ENCODE measurements at places on chromosomes 12 and 14. TPM values are rescaled to one million over a fixed set of nuclear protein-coding genes. Genes with fewer than 3 reads are reported as not detected.

DNA sequence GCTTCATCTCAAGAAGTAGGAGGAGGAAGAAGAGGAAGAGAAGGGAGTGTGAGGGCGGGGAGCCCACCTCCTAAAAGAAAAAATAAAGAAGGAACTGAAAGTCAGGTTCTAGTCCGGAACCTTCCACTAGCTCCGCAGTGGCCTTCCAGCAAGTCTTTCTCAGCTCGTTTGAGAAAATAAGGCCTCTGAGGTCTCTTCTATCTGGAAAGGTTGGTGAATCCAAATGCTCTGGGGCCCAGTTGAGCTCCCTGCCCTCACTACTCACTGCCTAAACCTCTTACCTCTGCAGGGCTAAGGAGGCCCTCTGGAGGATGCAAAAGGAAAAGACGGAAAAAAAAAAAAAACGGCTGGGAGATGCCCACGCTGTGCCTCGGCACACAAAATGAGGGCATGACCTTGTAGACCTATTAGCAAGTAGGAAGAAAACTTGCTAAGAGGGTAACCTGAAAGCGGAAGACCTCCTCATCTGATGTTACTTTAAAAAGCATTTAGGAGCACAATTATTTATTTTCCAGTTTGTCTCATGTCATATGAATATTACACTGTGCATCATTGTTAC, 35.9 kb downstream of the FBLN5 start:
- peak; percentile 66 for DNase-seq

DNA sequence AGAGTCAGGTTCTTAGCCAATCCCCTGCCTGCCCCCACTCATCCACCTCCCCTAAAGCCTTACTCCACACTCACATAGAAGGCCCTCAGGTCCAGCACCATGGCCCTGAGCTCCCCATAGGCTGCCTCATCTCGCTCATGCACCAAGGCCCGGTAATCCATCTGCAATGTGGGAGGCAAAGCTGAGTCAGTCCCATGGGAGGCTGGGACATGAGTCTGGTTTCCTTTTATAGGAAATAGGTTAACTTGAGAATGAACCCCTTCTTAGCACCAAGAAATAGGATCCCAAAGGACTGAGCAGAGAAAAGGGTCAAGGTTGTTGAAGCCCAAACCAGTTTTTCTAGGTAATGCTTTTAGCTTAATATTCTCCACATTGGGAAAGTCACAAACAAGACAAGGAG, 2.1 kb upstream of the EMC9 start:
- peak; percentile 62 for DNase-seq

DNA sequence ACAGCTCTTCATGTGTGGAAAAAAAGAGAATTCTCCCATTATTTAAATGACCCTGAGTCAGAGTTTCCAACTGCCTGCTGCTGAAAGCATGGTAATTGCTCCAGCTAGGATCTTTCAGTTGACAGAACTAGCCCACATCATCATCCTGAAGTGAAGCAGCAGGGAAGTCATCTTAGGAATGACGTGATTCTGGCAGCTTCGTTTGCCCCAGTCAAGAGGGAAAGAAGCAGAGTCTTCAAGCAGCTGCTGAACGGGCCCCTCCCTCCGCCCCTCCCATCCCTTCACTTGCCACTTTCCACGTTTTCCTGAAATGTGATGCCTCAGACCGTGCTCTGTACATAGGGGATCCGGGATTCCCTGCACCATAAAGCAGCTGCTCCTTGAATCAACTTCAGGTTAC, 455.0 kb upstream of the TMEM132C start:
- DNase-seq = peak; percentile 81

- DNase-seq = no peak
These were observed 88.1 kb downstream of the ITPR2 start for GRCh38 chr12:26744697-26745440.

GRCh38 chr14:95078867-95079266, 78.5 kb downstream of the DICER1 start:
- DNase-seq = no peak

DNA sequence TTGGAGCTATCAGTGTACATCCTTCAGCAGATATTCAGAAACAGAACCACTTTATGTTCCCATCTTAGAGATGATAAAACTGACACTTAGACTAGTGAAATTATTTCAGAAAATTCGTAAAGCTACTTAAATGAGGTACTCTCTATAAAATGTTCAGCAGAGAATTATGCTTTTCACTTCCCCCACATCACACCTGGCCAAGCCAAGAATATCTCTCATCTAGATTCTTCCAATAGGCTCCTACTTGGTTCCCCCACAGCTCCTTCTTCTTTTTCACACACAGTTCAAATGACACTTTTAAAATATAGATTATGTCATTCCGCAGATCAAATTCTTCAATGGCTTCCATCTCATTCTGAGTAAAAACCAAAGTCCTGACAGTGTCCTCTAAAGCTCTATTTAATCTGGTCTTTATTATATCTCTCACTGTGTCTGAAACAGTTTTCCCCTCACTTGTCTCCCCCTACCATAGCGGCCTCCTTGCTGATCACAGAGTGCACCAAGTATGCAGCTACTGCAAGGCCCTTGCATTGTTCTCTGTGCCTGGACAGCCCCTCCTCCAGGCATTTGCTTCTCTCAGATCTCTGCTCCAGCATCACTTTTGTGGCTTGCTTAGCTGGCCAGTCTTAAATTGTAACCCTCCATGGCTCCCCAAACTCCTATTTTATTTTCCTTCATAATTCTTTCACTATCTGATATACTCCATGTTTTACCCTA, 736.8 kb upstream of the USP15 start:
- no peak for DNase-seq

DNA sequence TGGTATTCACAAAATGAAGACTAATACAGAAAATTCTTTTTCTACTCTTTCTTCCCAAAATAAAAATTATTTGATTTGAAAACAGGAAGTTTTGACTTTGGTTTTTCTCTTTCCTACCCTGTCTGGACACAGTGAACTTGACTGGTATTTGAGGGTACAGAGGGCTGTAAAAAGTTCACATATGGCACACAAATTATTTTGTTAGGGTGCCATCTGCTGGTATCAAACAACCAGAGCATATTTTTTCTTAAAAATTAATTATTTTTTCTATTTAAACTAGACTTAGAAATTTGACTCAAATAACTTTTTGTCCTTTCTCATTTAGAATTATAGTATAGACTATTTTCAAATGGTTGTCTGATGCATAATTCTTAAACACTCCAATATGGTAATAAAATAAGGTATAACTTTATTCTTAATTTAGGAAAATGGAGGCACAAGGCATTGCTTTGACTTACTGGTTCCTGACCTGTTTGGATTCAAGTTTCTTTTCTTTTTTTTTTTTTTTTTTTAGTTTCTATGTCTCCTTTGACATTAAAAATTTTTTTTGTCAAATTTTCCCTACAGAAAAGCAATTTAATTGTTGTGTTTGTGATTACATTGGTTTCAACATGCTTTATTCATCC, 390.6 kb downstream of the PRKD1 start:
- peak; percentile 10 for DNase-seq

DNA sequence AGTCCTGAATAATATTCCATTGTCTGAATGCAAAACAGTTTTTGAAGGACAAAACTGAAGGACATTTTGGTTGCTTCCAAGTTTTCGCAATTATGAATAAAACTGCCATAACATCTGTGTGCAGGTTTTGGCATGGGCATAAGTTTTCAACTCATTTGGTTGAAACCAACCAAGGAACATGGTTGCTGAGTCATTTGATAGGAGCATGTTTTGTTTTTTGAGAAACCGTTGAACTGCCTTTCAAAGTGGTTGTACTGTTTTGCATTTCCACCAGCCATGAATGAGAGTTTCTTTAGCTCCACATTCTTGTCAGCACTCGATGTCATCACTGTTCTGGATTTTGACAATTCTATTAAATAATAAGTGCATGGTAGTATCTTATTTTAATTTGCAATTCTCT, 23.0 kb upstream of the GSG1 start:
- DNase-seq = no peak

DNA sequence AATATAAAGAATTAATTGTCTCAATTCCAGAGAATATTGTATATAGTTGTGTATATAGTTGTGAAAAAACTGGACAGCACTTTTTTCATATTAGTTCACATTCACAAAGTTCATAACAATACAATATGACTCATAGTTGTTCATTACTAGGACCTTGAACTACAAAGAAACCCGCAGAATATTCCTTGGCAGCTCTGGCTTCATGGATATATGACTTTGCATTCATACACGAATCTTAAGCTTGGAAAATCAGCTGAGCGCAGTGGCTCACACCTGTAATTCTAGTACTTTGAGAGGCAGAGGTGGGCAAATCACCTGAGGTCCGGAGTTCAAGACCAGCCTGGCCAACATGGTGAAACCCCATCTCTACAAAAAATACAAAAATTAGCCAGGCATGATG, 38.1 kb upstream of the PCED1B start:
- no peak for DNase-seq

DNA sequence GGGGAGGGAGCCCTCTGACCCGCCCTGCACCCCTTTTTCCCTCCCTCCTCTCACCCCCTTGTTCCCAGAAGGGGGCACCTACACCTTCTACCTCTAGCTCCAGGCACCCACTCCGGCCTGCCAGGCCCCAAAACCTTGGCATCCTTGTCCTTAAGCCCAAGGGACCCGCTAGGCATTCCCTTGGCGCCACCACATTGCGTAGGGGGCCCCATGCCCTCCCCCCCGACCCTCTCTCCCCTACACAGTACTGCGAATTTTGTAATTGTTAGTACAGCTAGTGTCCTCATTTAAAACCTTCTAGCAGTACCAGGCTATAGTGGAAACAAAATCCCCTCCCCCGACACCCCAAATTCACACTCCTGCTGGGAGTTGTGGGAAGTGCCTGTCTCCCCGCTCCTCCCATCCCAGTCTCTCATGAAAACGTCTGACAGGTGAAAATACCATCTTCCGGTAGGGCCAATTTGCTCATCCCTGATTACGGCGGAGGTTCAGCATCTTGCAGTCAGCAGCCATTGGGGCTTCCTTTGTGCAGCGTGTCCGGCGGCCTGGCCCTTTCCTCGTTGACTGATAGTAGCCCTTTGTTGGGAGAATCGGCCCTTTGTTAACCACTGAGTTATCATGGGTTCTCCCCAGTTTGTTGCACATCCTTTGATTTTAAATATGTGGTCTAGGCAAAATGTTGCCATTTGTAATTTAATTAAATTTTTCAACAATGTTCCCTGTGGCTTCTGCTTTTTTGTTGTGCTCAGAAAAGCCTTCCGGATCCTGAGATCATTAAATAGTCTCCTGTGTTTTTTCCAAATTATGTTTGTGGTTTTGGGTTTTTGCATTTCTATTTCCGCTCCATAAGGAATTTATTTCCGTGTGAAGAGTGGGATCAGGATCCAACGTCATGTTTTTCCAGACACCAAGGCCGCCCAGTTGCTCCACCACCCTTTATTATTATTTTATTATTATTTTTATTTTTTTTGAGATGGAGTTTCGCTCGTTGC, 7.9 kb upstream of the CEP170B start:
- DNase-seq = no peak

DNA sequence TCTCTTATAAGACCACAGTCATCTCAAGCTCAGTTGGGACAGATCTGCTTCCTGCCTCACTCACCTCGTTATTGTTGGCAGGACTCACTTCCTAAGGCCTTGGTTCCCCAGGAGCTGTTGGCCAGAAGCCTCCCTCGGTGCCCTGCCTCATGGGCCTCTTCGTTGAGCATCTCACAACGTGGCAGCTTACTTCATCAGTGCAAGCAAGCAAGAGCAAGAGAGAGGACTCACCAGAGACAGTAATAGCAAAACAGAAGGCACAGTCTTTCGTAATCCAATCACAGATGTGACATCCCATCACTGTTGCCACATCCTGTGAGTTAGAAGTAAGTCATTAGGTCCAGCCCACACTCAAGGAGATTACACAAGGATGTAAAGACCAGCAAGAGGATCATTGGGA, 5.1 kb upstream of the NUMB start:
- peak; percentile 83 for DNase-seq

- peak; percentile 44 for DNase-seq
These were observed 6.2 kb upstream of the OAS1 start for GRCh38 chr12:112900298-112901145.

DNA sequence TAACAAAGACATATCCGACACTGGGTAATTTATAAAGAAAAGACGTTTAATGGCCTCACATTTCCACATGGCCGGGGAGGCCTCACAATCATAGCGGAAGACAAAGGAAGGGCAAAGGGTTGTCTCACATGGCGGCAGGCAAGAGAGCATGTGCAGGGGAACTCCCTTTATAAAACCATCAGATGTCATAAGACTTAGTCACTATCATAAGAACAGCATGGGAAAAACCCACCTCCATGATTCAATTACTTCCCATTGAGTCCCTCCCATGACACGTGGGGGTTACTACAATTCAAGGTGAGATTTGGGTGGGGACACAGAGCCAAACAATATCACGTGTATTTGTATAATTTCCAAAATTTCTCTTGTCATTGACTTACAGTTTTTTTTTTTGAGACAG, 5.5 kb upstream of the LMNTD1 start:
- peak; percentile 15 for DNase-seq

- DNase-seq = peak; percentile 70
These were observed 74.3 kb downstream of the SUSD6 start for GRCh38 chr14:69685716-69686115.

DNA sequence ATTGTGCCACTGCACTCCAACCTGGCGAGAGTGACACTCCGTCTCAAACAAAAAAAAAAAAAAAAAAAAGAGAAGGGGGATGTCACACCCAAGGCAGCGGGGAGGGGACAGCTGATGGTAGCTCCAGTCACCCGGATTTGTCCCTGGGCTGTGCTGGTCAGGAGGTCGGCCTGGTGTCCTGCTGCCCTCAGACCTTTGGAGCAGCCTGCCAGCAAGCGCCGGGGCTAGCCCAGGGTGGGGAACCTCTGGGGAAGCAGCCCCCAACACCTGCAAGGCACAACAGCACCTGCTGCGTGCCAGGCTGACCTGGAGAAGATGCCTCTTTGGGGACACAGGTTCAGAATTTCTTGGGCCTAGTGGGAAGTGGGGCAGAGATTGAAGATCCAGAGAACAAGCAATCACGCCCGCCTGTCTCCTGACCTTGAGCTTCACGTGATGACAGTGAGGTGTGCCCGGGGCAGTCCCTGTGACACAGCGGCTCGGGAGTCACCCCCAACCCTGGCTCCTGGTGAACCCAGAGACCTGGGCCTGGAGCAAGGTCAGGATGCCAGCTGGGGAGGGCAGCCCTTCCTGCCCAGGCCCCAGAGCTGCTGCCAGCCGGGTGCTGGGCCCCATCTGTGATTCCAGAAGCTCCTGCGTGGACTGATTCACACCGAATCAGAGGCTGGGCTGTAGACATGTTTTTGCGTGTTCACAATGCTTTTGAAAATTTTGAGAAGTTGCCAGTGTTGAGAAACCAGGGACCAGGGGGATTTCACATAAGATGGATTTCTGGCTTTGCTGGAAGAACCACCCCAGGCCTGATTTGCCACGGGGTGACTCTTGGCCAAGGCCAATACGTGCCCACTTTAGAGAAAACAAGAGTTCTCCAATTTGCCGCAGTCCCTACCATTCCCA, 66.4 kb downstream of the RFLNA start:
- DNase-seq = no peak

TUNAR gene
- 0.34 TPM for total RNA-seq

FITM1 gene
- 2.7 TPM for total RNA-seq

TAS2R43 gene
- total RNA-seq = 1.6 TPM

GLIPR1L2 gene
- 1.8 TPM for total RNA-seq

TMEM233 gene
- total RNA-seq = 2.7 TPM

SDR9C7 gene
- total RNA-seq = not detected

ANKRD33 gene
- not detected for total RNA-seq

TAPBPL gene
- total RNA-seq = 10.9 TPM

C3AR1 gene
- total RNA-seq = 0.40 TPM
